Stimulated activated CD8-positive, alpha-beta memory T cell treated with anti-CD3 and anti-CD28 coated beads, Interleukin-12 subunit alpha, Interleukin-12 subunit beta, amount 100 ng/mL, for 1 hour (primary cell): ENCODE measurements at places on chromosomes 7 and 10.

DNA sequence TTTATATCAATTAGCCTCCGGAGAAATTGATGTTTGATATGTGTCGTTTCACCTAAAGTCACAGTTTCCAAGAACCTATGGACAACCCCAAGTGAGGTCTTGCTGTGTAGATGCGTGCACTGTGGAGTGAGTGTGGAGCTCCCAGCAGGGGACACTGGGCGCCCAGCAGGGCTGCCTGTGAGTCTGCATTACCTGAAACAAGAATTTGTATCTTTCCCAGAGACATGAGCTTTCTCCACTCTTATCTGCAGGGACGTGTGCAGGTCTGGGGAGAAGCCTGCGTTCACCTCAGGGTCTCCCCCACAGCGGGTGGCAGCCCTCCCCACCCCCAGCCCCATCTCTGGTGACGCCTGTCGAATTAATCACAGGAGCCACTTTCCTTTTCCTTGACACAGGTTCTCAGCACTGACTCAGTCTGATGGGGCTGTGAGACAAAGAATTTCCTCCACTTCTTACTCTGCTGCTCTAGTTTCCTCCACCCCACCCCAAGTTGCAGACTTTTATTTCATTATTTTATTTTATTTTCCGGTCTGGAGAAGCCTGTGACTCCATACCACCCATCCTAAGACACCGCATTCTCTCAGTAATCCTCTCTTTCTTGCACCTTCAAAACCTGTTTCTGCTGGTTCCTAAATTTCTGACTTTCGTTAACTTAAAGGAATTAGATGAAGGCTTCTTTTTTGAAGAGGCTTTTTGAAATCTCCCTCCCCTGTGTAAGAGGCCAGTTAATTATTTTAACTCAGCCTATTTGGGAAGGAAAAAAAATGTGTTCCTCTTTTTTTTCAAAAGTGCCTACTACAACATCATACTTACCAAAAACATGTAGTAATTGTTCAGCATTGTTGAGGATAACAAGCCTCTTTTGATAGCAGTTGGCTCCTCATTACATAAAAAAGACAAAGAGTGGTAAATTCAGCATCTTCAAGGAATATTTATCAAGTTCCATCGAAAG is 17.0 kb upstream of the INSIG1 start:
- DNase-seq, result no peak

GRCh38 chr7:50595491-50596102 is 30.4 kb upstream of the DDC start:
- no peak for DNase-seq

GRCh38 chr10:36313142-36313541 is 671.0 kb upstream of the FZD8 start:
- no peak for DNase-seq

DNA sequence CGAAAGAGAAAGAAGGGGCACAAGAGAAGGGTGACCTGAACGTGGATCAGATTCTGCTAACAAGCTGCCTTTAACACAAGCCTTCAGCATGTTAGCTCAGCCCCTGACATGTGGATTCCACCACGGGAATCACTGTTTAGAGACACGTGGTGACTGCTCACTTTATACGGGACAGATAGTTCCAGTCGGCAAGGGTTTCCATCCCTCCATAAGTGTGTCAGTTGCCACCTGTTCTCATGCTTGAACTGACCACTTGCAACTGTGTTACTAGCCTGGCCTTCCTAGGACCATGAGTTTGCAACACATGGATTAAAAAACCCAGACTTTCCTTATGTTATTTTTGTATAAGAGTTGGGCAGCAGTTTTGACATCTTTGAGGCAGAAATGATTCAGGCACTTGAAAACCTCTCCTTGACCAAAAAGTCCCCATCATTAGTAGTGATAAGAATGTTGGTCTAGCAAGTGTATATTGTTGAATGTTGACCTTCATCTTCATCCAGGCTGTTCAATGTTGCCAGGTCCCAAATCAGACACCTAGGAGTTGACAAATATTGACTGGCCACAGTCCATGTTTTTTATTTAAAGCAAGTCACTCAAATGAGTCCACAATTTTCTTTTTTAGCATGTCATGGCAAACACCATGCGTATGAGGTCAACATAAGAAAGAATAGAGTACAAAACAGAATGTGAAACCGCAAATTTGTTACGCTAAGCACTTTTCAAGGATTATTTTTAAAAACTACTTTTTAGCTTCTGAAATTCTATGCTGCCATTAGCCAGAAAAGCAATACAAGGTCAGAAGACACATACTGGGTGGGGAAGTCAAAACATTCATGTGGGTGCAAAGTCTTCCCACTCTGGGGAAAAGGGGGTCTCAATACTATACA is 101.6 kb downstream of the ABLIM1 start:
- no peak for DNase-seq

GRCh38 chr10:71009126-71009525 is 120.8 kb upstream of the PCBD1 start:
- no peak for DNase-seq

DNA sequence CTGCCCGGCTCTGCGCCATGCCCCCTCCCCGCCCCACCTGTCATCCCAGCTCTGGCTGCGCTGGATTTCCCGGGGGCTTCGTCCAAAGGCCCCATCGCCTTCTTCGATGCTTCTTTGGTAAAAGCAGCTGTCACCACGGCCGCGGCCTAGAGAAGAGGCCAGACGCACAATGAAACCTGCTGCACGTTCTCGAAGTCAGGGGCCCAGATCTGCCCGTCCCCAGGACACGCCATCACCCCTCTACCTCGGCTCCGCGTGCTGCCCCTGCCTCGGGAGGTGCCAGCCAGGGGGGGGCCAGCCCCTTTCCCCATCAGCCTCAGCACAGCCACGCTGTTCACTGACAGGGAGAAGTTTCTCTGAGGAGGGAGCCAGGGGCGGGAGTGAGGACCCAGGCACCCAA is 6.8 kb downstream of the GIGYF1 start:
- no peak for DNase-seq

DNA sequence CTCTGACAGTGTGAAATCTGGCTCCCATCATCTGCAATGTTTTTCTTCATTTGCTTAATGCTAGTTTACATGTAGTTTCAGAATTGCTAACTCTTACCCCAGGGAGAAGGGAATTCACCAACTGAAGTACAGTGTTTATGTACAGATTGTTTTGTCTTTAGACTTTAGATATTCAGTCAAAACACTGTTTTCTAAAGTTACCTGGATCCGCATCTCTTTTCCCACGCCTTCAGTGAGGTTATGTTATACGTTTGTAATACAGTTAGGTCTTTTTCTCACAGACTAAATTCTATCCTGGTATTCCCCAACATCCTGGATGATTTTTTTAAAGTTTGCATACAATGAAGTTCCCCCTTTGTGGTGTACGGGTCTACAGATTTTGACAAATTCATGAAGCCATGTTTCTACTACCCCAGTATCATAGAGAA is 3.2 kb upstream of the LYZL1 start:
- DNase-seq, result no peak
